SW 1271 (cell line): ENCODE measurements at places on chromosomes 12 and 14.

DNA sequence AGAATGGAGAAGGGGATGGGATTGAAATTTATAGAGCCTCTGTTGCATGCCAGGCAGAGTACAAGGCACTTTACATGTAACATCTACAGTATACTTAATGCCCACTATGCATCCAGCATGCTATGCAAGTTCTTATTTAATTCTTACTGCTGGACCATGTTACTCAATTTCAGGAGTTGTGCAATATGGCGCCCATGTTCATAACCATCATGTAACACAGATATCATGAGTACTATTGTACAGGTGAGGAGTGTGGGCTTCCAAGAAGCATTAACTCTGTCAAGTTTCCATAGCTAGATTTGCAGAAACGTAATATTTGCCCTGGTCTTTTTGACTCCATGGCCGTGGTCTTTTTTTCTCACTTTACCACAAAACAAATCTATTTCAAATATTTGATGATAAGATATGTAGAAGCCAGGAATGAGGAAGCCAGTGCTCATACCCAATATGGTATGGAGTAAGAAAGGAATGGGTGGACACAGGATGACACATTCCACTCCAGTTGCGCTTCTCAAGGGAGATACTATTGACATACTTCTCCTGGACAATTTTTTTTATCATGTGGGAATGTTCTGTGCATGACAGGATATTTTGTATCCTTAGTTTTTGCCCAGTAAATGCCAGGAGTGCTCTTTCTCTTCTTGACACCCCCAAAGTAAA, 191.8 kb downstream of the C12orf75 start:
- no peak for DNase-seq

DNA sequence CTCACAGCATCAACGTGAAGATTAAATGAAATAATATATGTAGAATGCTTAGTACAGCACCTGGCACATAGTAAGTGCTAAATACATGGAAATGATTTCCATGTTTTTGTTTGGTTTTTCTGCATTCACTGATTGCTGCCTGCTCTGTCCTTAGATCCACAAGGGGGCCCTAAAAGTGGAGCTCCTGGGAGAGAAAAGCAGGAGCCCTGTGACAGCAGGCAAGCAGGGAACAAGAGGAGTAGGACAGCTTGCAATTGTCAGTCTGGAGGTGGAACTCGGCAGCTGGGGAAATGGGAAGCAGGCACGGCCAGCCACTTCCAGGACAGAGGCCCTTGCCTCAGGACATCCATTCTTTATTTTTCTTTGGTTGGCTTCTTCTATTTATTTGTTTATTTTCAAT, 292.9 kb downstream of the BMP4 start:
- DNase-seq: no peak

DNA sequence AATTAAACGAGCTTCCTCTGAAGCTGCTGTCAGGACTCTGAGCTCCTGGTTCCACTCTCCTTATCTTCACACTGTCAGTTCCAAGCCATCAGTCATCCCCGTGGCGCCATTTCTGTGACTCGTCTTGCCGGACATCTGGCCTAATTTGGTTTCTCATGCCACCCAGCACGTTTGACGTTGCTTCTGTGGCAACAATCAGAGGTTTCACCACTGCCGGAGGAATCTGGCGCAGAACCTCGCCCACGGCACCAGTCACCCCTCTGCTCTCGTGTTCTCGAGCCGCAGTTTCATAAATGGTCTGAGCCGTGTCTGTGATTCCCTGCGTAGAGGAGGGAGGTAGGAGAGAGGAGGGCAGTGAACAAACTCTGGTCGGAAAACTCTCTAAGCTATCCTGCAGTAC, 29.7 kb downstream of the BDKRB1 start:
- no peak for DNase-seq

DNA sequence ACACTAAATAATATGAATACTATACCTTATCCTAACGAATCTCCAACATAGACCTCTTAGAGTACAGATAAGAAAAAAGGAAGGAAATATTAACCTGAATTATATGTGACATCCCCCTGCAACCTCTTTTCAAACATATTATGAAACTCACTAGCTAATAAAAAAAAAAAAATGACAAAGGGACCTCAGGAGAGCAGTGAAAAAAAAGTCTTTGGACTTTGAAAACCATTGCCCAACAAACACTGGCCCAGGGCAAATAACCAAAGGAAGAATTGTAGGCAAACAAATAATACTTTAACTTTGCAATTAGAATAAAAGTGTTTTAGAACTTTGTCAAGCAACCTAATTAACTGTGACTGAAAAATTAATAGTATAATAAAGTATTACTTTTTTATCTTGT, 7.7 kb downstream of the SOX5 start:
- DNase-seq: no peak

GRCh38 chr12:100447381-100447780, 26.3 kb upstream of the NR1H4 start:
- no peak for DNase-seq

DNA sequence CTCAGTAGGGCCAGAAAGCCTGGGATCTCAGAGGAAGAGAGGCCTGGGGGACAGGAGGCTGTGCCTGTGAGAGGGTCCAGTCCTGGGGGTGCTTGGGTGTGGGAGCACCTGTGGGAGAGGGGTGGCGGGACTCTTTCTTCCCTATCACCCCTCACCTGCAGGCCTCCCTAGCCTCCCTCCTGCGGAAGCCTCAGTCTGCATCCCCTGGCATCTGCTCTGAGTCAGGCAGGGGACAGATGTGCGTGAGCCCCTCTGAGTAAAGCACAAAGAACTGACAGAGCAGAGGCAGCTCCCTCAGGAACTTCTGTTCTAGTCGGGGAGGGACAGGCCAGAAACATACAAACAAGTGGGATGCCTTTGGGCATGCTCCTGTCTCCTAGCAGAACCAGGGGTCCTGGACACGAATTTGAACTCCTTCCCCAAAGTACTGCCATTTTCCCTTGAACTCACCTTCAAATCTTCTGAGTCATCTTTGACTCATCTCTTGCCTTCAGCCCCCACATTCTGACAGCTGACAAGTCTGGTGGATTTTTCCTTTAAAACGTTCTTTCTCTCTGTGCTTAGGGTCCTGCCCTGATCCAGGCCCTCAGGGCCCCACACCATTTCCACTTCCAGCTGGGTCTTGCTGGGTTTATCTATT, 8.5 kb upstream of the HSP90AA1 start:
- no peak for DNase-seq

- DNase-seq: no peak
Measured at GRCh38 chr12:123939716-123940626, 32.7 kb downstream of the CCDC92 start.

- no peak for DNase-seq
Measured at GRCh38 chr12:70571029-70571428, 66.2 kb downstream of the PTPRB start.

DNA sequence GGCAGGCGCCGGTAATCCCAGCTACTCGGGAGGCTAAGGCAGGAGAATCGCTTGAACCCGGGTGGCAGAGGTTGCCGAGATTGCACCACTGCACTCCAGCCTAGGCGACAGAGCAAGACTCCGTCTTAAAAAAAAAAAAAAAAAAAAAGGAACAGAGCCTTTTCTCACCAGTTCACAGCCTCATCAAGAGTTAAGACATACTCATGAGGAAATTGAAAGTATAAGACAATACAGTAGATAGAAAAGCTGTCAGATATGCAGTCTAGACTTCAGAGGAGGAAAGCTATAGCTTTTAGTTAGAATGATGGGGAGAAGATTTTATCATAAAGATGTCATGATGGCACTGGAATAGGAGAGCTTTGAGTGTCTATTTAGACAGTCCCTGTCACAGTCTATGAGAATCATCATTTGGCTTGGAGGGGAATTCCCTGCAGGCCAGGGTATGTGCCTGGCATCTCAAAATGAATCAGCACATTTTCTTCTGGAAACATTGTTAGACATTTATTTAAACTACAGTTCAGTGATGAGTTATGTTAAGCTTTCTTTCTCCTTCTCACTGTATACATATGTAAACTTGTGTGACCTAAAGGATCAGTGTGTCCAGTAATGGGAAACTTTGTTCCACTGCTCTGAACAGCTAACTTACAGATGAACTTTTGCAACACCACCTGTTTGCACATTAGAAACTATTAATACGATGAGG, 2.9 kb upstream of the RAB35 start:
- DNase-seq: no peak

- DNase-seq: no peak
Measured at GRCh38 chr14:71119075-71119474, 211.8 kb downstream of the PCNX1 start.

DNA sequence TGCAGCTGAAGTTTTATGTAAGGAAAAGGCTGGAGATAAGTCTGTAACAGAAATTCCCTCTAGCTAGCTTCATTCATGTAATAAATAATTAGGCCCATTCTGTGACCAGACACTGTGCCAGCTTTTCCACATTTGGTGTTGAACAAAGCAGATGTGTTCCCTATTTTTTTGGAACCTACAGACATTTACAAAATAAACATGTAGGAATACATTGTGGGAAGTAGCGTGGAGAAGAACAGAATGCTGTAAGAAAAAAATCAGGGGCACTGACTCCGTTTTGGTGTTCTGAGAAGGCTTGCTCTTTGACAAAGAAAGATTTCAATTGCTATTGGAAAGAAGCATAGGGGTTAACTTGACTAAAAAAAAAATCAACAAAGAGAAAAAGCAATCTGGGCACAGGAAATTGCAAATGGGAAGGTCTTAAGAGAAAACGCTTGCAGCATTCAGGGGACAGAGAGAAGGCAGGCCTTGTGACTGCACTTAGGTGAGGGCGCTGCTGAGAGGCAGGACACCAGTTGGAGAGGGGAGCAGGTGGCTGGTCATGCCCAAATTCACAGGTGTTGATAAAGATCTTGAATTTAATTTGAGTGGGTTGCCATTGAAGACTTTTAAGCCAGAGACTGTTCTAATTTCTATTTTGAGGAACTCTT, 4.0 kb downstream of the FAR2 start:
- no peak for DNase-seq

- DNase-seq: no peak
Measured at GRCh38 chr14:96139879-96140278, 64.8 kb upstream of the BDKRB2 start.

DNA sequence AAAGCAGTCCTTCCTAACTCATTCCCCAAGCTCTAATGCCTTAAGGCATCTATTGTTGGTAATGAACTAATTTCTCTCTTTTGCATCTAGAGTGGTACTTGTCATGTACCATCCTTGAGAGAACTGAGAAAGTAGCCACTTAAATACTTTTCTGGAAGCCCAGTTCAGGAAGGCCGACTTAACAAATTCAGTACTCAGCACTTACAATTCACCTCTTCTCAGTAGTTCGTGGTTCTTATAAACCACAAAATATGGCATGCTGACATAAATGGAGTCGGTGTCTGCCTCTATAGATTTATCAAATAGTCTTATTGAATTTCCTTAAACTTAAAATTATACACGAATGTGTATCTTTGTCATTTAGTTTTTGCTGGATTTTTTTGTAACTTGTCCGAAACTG, 9.4 kb upstream of the COCH start:
- DNase-seq: no peak

- DNase-seq: no peak
Measured at GRCh38 chr12:100833282-100833681, 38.7 kb downstream of the ANO4 start.

GRCh38 chr12:78241446-78241845, 410.8 kb downstream of the NAV3 start:
- DNase-seq: no peak

DNA sequence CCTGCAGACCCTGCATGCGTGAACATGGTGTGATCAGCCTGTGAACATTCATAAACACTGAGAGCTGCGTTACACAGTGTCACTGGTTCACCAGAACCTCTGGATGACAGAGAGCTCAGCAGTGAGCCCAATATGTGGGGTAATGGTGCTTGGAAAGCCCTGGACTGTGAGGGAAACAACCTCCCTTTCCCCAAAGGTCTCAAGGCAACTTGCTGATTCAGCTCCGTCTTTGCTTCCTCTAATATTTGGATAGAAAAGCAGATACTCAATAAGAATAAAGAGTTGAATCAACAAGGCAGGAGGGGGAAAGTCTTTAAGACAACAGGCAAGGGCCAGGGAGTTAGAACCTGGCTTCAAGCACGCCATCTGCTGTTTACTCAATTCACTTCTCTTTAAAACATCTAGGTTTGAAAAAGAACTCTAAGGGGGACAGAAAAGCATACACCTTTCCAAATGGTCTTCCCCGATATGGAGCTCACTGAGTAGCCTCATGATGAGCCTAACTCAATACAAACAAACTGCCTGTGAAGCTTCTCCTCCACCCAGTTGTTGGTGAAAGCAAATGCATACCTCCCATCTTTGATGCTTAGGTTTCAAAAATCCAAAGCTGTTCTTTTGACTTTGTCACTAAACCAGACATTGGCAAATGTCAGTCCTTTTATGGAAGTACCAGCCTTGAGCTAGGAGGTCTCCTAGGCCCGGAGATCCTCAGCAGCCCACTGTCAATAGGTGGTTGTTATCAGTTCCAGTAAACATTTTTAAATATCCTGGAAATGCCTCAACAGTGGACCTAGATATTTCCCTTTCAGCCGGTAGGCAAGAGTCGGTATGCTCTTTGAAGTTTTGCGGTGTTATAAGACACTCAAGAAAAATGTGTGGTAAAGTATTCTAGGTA, 76.1 kb downstream of the SAMD4A start:
- DNase-seq: peak; percentile 38

GRCh38 chr12:104478396-104479122, 21.8 kb downstream of the CHST11 start:
- DNase-seq: no peak

- peak; percentile 60 for DNase-seq
Measured at GRCh38 chr14:51780006-51780692, 80.3 kb upstream of the GNG2 start.
